Stimulated activated CD8-positive, alpha-beta memory T cell treated with anti-CD3 and anti-CD28 coated beads, Interleukin-4, amount 100 ng/mL, for 1 hour (primary cell): ENCODE measurements at places on chromosomes 7 and 10.

- no peak for DNase-seq
Observed at GRCh38 chr7:18667466-18667865, 171.9 kb downstream of the HDAC9 start.

GRCh38 chr10:69472544-69472943 lies 21.3 kb downstream of the TSPAN15 start:
- no peak for DNase-seq

GRCh38 chr10:61839916-61840315 lies 61.6 kb upstream of the ARID5B start:
- DNase-seq = no peak

DNA sequence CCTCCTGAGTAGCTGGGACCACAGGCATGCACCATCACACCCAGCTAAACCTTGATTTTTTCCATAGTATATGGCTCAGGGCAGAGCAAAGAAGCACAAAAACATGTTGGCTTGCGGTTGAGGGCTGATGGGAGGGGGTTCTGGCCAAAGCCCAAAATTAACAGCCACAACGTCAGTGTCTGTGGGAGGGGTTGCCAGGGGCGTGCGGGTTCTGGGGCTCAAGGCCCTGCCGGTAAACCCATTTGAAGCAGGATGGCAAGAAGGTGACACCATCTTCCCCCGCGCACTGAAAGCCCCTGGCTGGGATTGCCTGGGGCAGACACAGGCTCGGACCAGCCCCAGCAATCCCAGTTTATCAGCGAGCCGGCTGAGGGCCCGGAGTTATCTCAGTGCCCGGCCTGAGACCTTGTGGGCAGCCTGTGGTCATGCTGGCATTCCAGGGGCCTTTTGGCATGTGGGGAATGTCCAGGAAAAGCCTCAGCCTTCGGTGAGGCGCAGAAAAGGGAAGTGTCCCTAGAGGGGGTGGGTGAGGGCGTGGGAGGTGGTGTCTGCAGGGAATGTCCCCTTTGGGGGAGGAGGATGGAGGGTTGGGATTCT lies 167.7 kb upstream of the TNRC18 start:
- no peak for DNase-seq

DNA sequence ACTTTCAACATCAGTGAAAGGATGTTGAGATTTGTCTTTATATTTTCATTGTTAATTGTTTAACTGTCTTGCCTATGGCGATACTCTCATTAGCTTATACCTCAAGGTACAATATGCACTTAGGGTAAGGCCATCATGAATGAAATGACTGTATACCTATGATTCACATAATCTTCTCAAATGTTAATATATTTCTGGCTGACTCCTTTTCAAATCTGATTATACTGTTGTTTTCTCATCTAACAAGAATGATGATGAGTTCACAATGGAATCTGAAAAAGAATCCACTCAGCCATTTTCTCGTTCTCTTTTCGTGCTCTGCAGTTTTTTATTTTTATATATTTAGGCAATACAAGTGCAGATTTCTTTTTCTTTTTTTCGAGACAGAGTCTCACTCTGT lies 159.1 kb downstream of the ARHGAP12 start:
- no peak for DNase-seq

GRCh38 chr10:97332591-97333350 lies 1.8 kb downstream of the FRAT2 start:
- no peak for DNase-seq

- DNase-seq = no peak
Observed at GRCh38 chr7:90686146-90686545, 90.0 kb downstream of the CDK14 start.

DNA sequence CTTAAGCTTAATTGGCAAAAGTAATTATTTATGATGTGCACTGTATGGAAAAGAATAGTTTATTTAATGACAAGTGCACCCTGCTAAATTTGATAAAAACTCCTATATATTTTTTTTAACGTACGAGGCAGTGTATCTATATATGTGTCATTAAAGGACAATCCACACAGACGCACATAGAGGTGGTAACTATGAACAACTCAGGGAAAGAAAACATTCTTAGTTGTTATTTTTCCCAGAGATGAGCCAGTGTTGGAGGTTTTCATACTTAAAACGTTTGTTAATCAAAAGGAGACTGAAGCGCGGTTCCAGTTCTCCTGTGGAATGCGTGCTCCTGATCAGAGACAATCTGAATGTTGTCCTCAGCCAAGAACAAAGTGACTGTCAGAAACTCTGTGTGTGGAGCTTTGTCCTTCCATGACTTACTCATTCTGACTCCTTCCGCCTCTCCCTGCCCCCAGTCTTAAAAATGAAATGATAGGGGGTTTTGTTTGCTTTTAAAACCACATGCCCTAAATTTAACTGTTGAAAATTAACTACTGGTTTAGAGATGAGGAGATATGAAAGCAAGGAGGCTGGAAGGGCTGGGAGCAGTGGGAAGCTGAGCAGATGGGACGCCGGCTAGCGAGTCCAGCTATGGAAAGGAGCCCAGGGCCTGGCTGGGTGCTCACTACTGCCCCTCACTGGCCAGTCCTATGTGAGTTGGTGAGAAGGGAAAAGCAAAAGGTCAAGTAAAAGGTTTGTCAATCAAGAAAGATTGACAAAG lies 99.6 kb downstream of the SVIL start:
- DNase-seq = no peak

- DNase-seq = no peak
Observed at GRCh38 chr7:140909476-140910161, 15.1 kb downstream of the BRAF start.
